ENCODE measurements at places on chromosomes 1 and 21. TPM values are rescaled to one million over a fixed set of nuclear protein-coding genes. Genes with fewer than 3 reads are reported as not detected.

The GPR161 gene
- polyA plus RNA-seq, result not detected

The RGSL1 gene
- not detected for polyA plus RNA-seq

The RIIAD1 gene
- polyA plus RNA-seq, result not detected

The DNALI1 gene
- not detected for polyA plus RNA-seq

The LAMC1 gene
- polyA plus RNA-seq, result 0.19 TPM

The CHI3L2 gene
- polyA plus RNA-seq, result 42.8 TPM

The YY1AP1 gene
- polyA plus RNA-seq, result 59.2 TPM

The ADORA1 gene
- polyA plus RNA-seq, result 3.7 TPM

The TMPRSS15 gene
- not detected for polyA plus RNA-seq

The MXRA8 gene
- polyA plus RNA-seq, result not detected

The HPDL gene
- 1.1 TPM for polyA plus RNA-seq

The PAQR7 gene
- polyA plus RNA-seq, result 0.32 TPM

The TMPRSS2 gene
- polyA plus RNA-seq, result not detected

The SFT2D2 gene
- polyA plus RNA-seq, result 31.1 TPM

The TCHH gene
- polyA plus RNA-seq, result not detected

The RAB3B gene
- not detected for polyA plus RNA-seq

The SLC37A1 gene
- polyA plus RNA-seq, result 3.0 TPM

The BOLA1 gene
- 12.6 TPM for polyA plus RNA-seq

The OSBPL9 gene
- 38.5 TPM for polyA plus RNA-seq

The LCE1B gene
- not detected for polyA plus RNA-seq

The FOXD2 gene
- polyA plus RNA-seq, result 0.03 TPM

Measured in immature natural killer cell (primary cell).